ENCODE measurements at places on chromosomes 3 and 15. TPM values are rescaled to one million over a fixed set of nuclear protein-coding genes. Genes with fewer than 3 reads are reported as not detected.

- no peak for DNase-seq
- no peaks in the 10 kb centered on the region for H3K27me3 ChIP-seq
Measured at GRCh38 chr15:60535743-60536142, 56.8 kb upstream of the ICE2 start.

GRCh38 chr3:140250010-140250855 is 315.2 kb downstream of the CLSTN2 start:
- H3K4me1 ChIP-seq = peaks cover 4% of the 10 kb centered on the region
- no peak overlapping the region for H3K4me3 ChIP-seq
- H3K27me3 ChIP-seq = no peaks in the 10 kb centered on the region
- no peaks in the 10 kb centered on the region for H3K36me3 ChIP-seq
- DNase-seq = no peak

DNA sequence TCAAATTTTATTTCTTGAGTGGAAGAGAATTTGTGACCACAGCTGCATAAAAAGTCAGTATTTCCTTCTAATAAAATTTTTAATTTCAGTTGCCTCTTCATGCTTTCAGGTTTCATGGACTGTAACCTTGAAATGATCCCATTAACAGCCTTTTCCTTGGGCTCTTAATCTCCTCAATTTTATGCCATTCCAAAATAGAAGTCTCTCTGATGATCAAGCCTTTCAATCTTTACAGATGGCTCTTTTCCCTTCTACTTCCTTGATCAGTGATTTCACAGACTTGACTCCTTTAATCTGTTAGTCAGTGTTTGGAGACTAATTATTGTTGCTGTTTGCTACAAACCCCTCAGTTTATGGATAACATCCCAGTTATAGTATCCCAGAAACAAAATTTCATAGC is 11.9 kb downstream of the TSC22D2 start:
- H3K36me3 ChIP-seq = no peaks in the 10 kb centered on the region
- H3K27me3 ChIP-seq = no peaks in the 10 kb centered on the region
- H3K4me3 ChIP-seq = no peak overlapping the region
- peaks cover 4% of the 10 kb centered on the region for H3K4me1 ChIP-seq
- H3K27ac ChIP-seq = no peak overlapping the region

PRKAR2A gene
- 52.6 TPM for total RNA-seq

- DNase-seq = no peak
- H3K27ac ChIP-seq = no peak overlapping the region
- no peak overlapping the region for H3K4me3 ChIP-seq
- no peaks in the 10 kb centered on the region for H3K4me1 ChIP-seq
Measured at GRCh38 chr3:173685456-173685855, 287.9 kb downstream of the NLGN1 start.

GRCh38 chr3:65381496-65382010 is 657.2 kb downstream of the MAGI1 start:
- no peaks in the 10 kb centered on the region for H3K4me1 ChIP-seq
- no peaks in the 10 kb centered on the region for H3K36me3 ChIP-seq
- no peak overlapping the region for H3K27ac ChIP-seq
- H3K4me3 ChIP-seq = no peak overlapping the region
- no peak for DNase-seq

Data from ovary (tissue), 10 donors.